ENCODE measurements at places on chromosomes 1 and 21.

DNA sequence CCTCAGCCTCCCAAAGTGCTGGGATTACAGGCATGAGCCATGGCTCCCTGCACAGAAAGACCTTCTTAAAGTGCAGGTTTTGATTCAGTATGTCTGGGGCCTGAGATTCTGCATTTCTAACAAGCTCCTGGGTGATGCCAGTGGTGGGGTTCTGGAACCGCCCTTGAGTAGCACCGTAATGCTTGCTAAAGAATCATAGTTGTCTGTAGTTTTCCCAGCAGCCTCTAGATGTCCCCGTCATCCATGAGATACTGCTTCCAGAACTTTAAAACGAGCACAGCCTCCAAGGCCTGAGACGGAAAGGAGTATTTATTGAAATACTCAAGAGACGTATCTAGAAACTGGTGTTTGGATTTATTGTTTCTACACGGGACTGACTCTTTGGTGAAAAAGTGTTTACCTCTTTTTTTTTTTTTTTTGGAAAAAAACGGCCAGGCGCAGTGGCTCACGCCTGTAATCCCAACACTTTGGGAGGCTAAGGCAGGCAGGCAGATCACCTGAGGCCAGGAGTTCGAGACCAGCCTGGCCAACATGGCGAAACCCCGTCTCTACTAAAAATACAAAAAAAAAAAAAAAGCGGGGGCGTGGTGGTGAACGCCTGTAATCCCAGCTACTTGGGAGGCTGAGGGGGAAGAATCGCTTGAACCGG, 2.6 kb upstream of the TOR3A start:
- DNase-seq, result peak; percentile 40

DNA sequence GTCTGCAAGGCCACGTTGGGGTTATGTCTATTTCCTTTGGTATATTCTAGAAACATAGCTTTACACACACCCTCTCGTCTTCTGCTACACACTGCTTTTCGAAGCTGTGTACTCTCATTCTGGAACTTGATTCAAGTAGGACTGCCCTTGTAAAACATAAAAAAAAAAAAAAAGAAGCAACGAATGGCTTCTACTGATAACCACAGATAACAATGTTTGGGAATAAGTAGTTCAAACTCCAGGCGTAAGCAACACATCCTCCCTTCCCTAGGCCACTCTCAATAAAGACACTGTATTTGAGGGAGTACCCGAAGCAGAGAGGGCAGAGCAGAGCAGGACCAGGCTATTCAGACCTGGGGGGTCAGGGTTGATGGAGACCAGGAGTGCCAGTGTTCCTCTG, 496.7 kb downstream of the MATN1 start:
- DNase-seq, result no peak

GRCh38 chr21:32756096-32756495, 15.5 kb downstream of the PAXBP1 start:
- DNase-seq, result no peak

- DNase-seq, result no peak
These were observed 23.5 kb downstream of the SOD1 start for GRCh38 chr21:31683029-31683428.

GRCh38 chr1:212699625-212700222, at the start of gene BATF3:
BATF3 (minus strand) TSS chr1:212699840; CDS start chr1:212699762, 78 bp downstream.
- no peak for DNase-seq

DNA sequence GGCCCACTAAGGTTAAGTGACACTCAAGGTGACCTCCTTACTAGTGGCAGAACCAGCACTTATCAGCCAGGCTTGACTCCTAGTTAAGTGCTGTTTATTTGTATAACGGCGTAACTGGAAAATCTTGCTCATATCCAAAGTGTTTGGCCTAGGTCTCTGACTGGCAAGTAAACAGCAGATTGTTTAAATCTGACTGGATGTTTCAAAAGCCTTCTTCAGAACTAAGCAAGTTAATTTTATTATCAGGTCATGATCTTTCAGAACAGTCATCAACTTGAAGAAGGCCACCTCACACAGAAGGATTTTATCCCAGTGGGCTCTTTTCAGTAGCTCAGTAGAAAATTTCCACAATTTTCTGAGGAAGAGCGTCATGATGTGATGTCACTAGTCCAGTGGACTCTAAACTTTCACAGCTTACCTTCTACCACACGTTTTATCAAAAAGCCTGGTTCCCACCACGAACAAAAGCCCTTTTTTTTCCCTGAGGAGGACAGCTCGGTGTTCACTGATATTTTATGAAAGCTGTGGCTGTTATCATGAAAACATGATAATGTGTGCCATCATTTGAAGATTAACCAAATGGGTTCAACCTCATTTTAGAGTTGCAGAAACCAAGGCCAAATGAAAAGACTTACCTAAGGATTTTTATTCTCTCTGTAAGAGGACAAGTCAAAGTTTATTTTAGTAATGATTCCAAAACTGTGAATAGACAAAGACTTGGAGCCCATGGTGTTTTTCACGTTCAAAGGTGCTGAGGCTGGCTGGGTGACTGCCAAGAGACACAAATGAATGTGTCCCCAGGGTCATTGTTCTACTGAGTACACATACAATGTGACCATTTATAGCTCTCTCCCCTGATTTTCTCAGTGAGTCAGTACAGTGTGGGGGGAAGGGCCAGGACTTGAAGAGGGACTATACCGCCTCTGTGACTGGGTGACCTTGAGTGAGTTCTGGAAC, 9.1 kb downstream of the SGIP1 start:
- no peak for DNase-seq

- DNase-seq, result no peak
These were observed 217.6 kb downstream of the SDCCAG8 start for GRCh38 chr1:243473227-243474135.

DNA sequence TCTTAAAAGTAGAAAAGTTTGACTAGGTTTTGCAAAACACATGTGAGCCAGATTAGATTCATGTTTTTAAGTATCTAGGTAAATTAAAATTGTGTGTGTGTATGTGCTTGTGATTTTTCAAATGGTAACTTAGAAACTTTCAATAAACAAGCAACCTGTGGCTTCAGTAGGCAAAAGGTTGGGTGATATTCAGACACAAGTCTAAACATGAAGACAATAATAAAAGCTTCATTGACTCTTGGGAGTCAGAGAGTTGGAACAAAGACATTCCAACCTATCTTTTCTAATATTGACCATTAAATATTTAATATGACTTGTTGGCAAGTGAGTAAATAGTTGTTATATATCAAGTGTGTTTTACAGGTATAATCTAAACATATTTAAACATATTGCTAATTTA, 1049.6 kb upstream of the ADGRL4 start:
- no peak for DNase-seq

GRCh38 chr1:103344930-103345329, 180.6 kb upstream of the RNPC3 start:
- DNase-seq, result no peak

DNA sequence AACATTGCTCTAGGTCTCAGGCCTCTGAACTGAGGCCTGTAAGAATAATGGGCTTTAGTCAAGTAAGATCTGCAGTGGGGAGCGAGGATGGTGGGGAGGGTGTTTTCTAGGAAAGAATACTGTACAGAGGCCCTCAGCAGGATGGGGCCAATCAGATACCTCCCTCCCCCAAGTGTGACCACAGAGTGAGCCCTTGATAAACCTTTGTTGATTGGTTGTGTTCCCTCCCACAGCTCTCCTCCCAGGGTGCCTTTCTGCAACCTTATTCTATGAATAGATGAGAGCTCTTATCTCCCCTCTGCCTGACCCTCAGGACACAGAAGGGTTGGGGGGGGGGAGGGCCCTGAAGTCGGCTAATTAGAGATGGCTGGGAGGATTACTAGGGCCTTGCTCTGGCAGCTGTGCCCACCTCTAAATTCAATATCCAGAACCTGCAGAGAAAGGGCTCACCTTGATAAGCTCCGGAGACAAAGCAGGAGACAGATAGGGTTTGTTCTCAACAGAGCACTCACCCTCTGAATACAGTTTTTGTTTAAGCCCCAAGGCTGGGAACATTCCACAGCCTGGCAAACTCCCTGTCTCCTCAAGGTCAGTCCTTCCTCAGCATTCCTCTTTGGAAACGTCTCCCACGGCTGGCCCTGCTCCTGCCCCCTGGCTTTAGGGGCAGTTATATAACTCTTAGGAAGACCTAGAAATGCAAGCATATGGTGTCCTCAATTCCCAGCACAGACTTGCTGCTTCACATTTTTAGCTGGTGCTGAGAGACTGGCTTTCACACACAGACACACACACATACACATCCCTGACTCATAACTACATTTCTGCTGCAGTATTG, 42.9 kb downstream of the ATP1A1 start:
- DNase-seq, result no peak

- no peak for DNase-seq
These were observed 22.8 kb upstream of the C2CD2 start for GRCh38 chr21:41976611-41977010.

DNA sequence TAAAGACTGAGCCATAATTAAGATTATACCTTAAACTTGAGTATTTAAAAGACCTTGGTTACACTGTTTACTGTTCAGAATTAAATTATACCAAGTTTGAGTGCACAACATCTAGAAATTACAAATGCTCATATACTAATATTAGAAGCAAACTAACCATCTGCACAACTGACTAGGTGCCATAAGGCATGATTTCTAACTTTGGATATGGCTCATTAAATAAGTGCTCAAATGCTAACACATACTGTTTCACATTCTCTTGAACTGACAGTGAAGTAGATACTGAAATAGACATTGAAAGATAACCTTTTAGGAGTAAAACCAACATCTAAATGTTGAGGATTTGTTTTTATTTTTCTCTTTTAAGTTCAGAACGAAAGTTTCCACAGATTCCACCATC, 74.1 kb downstream of the PRKAA2 start:
- DNase-seq, result no peak

DNA sequence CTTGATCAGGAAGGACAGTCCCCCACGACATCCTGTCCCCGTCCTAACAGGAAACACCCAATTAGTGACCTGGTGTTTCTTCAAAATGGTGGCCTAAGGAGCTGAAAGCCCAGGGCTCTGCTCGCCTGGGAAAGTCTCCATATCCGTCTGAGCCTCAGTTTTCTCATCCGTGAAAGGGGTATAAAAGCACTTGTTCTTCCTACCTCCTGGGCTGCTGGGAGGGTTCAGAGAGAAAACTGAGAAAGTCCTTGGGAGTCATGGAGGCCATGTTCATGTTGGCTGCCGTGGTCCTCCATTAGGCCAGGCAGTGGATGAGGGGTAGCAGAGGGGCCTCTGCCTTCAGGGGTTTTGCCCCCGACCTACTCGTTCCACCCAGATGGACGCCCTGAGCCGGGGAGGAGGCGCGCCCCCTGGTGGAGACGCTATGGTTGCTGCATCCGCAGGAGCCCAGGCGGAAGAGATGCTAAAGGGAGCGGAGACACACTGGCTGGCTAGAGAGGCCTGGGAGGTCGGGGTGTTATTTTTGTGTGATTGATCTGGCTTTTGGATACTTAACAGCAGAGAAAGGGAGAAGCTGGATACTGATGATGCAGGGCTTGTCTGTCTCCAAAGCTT, 113.5 kb downstream of the PRDM2 start:
- no peak for DNase-seq

- no peak for DNase-seq
These were observed 97.3 kb downstream of the SLC35F3 start for GRCh38 chr1:234001817-234002216.

DNA sequence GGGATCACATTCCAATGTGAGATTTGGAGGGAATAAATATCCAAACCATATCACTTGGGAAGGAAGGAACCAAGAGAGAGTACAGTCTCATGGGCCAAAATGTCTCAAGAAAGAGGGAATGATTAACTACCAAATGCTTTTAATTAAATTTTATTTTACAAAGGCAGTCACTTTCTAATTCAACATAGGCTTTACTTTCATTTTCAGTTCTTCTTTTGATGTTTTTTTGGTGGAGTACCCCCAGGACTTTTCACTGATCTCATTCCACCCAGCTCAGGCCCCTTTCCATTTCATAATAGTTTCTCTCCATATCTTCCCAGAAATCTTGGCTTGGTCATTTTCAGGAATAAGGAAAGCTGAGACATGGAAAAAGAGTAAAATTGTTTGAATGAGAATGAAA, 5.1 kb upstream of the SLAMF7 start:
- no peak for DNase-seq

- DNase-seq, result no peak
These were observed 54.1 kb downstream of the SLC35D1 start for GRCh38 chr1:66999640-67000400.

DNA sequence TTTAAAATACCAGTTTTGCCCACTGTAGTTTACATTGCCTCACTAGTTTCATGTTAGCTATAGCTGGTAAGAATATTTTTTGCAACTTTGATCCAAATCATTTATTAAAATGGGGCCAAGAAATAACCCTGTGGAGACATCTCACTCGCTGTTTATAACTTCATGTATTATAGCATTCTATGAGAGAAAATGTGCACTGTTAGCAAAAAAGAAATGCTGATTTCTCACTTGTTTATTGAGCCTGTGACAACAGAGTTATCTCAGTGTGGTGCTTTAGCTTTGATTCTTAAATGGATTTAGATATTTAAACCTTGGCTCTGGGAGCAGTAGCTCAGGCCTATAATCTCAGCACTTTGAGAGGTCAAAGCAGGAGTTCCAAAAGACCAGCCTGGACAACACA, 127.9 kb downstream of the PIK3R3 start:
- DNase-seq, result no peak

DNA sequence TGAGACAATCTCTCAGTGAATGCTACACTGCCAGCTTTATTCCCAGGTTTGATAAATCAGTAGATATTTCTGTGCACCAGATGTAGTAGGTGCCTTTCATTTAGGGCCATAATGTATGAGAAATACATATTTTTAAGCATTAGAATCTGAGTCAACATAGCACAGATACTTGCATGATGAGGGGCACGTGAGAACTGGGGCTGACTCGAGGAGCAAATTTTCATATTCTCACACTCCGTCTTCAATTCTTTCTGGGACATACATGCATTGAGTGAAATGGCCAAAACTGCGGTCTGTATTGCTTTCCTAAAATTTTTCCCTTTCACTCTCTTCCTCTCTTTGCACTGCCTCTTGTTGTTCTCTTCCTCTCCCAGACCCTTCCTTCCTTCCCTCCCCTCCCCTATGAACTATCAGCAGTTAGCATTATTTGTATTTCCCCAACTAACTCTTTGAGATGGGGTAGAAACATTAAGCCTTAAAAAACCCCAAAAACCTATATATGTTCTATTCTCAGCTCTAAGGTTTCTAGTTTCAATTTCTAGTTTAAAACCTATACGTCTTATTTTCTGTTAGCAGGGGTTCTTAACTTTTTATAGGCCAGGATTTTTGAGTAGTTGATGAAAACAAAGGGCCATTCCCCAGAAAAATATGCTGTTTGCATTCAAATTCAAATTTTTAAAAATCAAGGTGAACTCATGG, 289.1 kb downstream of the PTBP2 start:
- DNase-seq, result no peak

DNA sequence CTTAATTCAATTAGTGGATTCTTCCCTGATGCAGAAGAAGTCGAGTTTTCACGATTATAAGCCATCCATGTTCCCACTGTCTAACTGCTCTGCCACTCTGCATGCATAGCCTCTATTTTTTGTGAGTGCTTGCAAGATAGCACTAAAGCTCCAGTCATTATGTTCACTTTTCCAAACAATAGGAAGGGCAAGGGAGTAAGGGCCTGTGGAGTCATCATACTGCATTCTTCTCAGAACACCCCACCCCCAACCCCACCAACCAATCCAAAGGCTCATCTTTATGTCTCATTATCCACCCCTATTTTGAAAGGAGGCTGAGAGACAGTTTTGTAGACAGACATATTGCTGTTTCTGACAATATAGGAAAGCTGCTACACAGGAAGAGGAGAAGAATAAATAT, 471.7 kb upstream of the ADGRL2 start:
- no peak for DNase-seq

GRCh38 chr1:65904681-65905083, 112.0 kb downstream of the PDE4B start:
- no peak for DNase-seq

- no peak for DNase-seq
These were observed 56.0 kb downstream of the KCNJ15 start for GRCh38 chr21:38312822-38313221.
